ENCODE measurements at places on chromosomes 2 and 18.

DNA sequence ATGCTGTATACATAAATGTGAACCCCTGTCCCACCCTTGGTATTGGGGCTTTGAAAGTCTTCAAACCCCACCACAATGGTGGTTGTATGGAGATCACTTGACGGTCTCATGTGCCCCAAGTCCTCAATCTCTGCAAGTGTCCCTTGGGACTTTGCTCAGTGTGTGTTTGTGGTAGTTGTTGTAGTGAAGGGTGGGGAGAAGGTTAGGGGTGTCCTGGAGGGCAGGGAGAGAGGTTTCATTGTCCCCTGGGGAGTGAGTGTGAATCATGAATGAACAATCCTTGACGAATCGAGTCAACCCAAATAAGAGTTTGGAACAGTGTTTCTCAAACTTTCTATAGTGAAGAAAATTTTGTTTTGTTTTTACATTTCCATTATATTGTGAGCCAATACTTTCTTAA is 28.1 kb downstream of the COL4A3 start:
- no peak for DNase-seq

DNA sequence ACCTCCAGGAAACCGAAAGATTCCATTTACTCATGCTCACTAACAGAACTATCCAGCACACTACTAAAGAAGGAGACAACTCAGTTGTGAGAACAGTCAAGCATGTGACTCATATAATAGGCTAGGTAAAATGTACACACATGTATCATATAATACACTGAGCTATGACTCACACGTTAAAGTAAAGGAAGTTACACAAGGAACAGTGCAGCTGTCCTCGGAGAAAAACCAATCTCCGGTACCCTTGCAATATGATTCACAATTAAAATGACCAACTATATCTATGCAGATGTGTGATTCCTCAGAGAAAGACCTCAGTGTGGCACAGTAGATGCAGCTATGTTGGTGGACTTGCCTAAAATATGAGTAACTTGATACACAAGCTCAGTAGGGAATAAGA is 76.5 kb downstream of the STRN start:
- peak; percentile 76 for DNase-seq

DNA sequence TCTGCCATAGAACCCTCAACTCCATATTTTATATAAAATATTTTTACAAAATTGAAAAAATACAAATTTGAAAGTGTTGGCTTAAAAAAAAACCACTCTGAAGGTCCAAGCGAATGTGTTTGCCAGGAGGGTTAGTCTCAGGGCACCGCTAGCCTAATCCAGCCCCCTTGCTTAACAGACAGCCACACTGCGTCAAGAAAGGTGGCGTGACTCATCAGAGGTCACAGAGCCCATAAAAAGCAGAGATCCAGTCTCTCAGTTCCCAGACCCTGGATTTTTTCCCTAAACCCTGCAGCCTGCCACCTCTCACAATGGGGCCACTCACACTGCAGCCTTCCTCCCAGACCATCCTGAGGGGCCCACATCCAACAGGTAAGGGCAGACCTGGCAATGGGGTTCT is 3.9 kb upstream of the TNS1 start:
- peak; percentile 73 for DNase-seq

GRCh38 chr2:174868878-174869277 is 104.6 kb upstream of the CHRNA1 start:
- DNase-seq: no peak

GRCh38 chr2:222160944-222161343 is 137.9 kb downstream of the PAX3 start:
- no peak for DNase-seq

GRCh38 chr2:180311-180710 is 83.5 kb downstream of the SH3YL1 start:
- DNase-seq: no peak

GRCh38 chr2:98085649-98086048 is 1.3 kb upstream of the VWA3B start:
- no peak for DNase-seq

- DNase-seq: peak; percentile 25
Measured at GRCh38 chr18:23317975-23318675, 135.0 kb upstream of the RIOK3 start.

DNA sequence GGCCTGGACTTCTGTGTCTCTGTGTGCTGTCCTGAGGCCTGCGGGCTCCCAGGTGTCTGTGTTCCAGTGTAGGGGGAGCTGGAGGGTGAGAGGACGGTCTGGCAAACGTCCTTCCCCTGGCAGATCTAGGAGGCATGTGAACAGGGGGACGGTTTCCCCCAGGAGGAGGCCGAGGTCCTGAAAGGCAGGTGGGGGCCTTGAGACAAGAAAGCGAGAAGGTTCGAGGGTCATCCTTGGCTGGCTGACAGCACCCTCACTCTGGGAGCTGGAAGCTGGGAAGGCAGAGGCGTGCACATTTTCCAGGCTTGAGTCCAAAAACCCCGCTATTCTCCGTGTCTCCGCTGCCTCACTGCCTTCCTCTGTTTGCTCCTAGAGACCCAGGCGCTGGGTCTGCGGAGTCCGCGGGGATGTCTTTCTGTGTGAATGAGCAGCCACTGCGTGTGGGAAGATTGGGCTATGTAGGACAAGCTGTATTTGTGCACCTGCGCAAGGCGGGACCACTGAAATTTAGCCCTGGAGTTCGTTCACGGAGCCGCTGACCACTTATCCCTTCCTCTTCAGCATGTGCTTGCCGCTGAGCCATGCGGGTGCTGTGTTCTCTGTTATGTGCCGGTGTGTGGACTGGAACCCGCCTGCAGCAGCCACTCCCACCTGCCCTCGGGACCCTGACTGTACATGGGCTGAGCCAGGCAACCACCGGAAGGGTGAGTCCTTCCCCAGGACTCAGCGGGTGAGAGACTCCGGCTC is 43.7 kb downstream of the TWIST2 start:
- no peak for DNase-seq

GRCh38 chr18:49878567-49879270 is 65.4 kb upstream of the ACAA2 start:
- peak; percentile 56 for DNase-seq

- no peak for DNase-seq
Measured at GRCh38 chr2:205612636-205613035, 69.7 kb upstream of the NRP2 start.

GRCh38 chr2:127535422-127535901 is at the start of gene MYO7B:
Gene MYO7B, plus strand, starts transcription at chr2:127535683. Its CDS starts 24,040 bp downstream, at chr2:127559723.
- DNase-seq: no peak

DNA sequence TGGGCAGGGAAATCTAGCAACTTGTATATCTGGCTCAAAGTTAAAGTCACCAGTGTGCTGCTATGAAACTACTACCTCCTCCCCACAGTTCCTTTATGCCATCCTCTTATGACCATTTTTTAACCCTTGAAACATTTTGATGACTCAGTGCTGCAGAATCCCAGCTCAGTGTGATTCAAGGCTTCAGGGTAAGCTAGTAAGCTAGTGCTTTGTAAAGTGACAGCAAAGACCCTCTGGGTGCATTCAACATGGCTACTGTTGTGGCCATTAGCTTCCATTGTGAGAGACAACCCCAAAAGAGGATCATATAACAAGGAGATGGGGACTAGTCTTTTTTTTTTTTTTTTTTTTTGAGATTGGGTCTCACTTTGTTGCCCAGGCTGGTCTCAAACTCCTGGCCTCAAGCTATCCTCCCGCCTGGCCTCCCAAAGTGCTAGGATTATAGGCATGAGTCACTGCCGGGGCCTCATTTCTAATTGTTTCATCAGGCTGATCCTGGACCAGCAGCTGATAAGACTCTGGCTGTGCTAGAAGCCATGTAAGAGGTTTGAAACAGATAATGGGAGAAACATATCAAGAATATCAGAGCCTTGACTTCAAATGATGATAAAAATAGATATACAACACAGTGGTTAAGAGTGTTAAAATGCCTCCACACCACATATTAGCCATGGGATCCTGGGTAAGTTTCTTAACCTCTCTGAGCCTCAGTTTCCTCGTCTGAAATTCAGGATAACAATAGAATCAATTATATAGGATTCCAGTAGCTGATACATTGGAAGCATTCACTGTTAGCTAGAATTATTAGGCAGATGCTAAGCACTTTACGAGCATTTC is 65.7 kb upstream of the RTN4 start:
- peak; percentile 63 for DNase-seq

- no peak for DNase-seq
Measured at GRCh38 chr2:223959688-223960087, 2.4 kb downstream of the MRPL44 start.

GRCh38 chr2:152890736-152891135 is 172.3 kb downstream of the ARL6IP6 start:
- DNase-seq: no peak

- no peak for DNase-seq
Measured at GRCh38 chr18:74571895-74572680, 25.6 kb upstream of the ZNF407 start.

DNA sequence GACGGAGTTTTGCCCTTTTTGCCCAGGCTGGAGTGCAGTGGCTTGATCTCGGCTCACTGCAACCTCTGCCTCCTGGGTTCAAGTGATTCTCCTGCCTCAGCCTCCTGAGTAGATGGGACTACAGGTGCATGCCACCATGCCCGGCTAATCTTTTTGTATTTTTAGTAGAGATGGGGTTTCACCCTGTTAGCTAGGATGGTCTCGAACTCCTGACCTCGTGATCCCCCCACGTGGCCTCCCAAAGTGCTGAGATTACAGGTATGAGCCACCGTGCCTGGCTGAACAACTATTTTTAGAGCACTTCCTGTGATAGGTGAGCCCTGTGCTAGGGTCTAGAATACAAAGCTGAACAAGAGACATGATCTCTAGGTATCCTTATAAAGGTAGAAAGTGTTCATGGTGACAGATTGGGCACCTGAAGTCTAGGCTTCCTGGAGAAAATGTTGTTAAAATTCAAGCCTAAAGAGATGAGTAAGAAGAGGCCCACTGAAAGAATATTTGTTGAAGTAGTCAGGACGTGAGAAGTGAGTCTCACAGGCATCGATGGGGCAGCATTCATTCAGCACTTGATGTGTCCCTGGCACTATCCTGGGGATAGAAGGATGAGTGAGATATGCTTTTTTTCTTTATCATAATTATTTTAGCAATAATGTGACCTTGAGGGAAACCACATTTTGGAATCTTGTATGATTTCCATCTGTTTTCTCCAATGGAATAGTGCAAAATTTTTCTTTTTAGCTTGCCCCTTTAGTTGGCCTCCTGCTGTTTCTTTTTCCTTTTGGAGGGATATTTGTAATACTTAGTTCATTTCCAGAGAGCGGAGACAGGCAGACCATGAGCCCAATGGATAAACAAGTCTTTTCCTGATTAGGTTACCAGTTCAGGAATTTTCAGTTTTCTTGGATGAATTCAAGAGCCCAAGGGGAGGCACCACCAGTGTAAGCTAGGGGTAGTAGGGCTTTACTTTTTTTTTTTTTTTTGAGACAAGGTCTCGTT is 5.1 kb downstream of the ZNF236 start:
- DNase-seq: no peak

- DNase-seq: no peak
Measured at GRCh38 chr18:62850619-62851306, 135.4 kb downstream of the PHLPP1 start.

GRCh38 chr18:60445341-60445740 is 72.8 kb upstream of the MC4R start:
- no peak for DNase-seq

- DNase-seq: no peak
Measured at GRCh38 chr2:143679617-143680016, 550.4 kb downstream of the ARHGAP15 start.

GRCh38 chr2:100891906-100892642 is 72.1 kb downstream of the NPAS2 start:
- DNase-seq: peak; percentile 71

GRCh38 chr2:88574445-88574844 is 52.8 kb downstream of the EIF2AK3 start:
- DNase-seq: no peak

DNA sequence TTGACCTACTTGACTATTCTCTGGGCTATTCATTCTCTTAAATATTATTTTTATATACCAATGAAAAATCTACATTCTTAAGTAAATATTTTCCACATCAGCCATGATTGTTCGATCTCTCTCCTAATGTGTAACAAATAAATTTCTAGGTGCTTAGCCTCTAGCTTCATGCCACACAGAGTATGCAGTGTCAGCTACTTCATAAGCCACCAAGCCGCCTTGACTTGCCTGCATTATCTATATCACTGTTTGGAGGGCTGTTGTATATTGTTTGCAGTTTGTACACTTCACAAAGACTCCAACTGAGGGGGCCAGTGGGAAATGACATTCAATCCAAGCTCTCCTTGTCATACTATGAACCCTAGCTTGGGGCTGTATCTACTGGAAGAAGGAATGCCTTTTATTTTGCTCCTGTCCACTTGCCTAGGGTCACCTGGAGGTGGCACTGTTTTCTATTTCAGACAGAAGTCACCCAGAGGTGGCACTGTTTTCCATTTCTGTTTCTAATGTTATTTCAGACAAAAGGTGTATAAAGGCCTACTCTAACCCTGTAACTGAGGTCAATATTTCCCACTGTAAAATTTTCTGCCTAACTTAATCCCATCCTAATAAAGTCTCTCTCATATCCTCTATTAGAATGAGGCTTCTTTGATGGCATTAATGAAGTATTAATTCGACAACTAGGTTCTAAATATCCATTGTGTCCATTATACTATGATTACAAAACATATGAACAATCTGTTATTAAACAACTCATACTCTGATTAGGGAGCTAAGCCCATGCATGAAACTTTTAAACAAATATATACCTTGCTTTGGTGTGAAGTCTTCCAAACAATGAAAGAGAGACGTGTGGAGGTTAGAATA is 36.4 kb downstream of the COL5A2 start:
- peak; percentile 50 for DNase-seq

DNA sequence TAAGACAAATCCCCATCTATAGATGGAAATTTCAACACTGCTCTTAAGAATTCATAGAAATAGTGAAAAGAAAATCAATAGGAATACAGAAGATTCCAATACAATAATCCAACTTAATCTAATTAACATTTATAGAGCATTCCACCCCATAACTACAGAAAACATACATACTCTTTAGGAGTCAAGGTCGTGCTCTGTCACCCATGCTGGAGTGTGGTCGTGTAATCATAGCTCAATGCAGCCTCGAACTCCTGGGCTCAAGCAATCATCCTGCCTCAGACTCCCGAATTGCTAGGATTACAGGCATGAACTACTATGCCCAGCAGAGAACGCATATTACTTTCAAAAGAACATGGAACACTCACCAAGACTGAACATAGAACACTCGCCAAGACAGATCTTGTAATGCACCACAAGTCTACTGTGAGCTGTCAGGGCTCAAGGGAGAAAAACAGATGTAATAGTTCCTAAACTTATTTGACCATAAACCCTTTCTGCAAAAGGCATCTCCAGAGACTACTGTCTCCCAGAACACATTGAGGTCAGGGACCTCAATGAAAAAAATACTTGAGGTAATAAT is 14.1 kb downstream of the MEMO1 start:
- DNase-seq: no peak

DNA sequence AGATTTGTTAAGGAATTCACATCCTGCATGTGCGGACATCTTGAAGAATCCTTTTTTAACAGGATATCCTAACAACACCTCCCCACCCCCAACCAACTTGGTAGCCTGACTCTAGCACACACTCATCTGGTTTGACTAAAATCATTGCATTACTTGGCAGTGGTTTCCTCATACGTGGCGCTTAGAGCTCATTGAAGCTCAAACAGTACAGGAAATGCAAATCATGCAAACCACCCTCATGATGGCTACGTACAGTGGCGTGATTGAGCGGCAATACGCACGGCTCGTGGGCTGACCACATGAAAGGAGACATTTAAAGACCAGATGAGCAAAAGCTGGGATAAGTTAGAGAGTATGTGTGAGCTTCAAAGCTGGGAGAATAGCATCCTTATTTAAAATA is 336.2 kb downstream of the ZEB2 start:
- DNase-seq: no peak

- DNase-seq: no peak
Measured at GRCh38 chr2:231548752-231549151, 18.5 kb upstream of the NMUR1 start.
